ENCODE measurements at places on chromosomes 3 and 15. TPM values are rescaled to one million over a fixed set of nuclear protein-coding genes. Genes with fewer than 3 reads are reported as not detected.

DNA sequence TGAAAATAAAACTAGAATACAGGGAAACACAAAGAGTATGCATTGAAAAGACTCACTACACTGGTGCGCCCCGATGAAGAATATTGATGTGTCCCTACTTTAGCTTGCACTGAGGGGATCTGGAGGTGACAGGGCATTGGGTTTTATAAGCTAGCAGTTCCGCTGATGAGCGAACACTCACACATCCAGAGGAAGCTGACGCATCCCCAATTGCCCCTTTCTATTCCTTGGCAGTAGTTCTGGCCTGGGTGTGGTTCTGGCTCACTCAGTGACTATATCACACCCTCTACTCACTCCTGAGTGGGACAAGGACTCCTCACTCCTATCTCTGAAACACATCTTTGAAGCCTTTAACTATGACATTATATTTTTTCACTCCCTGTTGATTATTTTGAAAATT, 71.0 kb downstream of the B3GNT5 start:
- no peak for DNase-seq

DNA sequence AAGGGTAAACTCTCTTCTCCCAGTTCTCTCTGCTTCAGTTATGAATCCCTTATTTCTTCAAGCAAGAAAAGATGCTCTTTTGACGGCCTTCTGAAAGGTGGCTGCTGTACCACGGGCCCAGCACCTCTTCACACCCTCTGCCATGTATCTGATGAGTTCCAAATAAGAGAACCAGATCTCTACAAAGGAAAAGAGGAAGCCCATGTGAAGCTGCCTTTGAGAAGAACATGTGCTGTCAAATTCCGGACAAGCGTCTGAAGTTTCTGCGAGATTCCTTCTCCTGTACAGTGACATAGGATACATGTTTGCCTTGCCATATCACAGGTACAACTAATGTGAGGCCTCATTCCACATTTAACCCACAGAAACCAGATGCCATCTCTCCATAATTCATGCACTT, 59.2 kb downstream of the SH3BP5 start:
- no peak for DNase-seq

- DNase-seq: no peak
Observed at GRCh38 chr3:157738441-157738840, 235.2 kb upstream of the VEPH1 start.

DNA sequence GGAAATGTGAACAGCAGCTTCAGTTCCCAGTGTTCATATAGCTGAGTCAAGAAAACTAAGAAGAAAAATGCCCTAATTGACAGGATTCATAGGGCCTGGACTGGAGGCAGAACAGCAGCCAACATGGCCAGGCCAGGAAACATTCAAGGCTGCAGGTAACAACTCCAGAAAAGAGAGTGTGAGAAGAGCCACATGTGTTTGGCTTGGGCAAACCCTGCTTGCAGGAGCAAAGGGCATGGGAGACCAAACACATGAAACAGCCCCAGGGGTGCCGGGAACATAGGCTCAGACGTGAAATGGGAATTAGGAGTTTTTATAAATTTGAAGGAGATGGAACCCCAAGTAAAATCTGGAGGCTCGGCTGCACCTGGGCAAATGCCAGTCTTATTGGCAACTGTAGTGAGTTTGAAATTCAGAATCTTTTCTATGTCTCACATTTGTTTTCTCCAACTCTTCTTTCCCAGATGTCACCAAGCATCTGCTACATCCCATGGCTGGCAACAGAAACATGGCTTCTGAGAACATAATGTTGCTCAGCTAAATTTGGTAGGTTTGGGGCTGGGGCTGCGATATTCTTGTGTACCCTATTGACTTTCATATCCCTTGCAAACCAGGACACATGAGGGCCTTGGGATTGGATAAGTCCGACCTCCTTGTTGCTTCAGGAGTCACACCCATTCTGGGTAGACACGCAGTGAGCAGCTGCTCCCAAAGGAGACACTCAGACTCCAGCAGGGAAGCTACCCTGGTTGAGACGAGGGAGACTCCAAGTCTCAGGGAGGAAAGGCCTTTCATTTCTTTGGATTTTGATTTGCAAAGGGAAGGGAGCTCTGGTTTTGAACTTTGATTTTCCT, 98.9 kb upstream of the CLSTN2 start:
- DNase-seq: no peak

- DNase-seq: peak; percentile 32
Observed at GRCh38 chr3:128579927-128580326, 70.7 kb downstream of the RPN1 start.

DNA sequence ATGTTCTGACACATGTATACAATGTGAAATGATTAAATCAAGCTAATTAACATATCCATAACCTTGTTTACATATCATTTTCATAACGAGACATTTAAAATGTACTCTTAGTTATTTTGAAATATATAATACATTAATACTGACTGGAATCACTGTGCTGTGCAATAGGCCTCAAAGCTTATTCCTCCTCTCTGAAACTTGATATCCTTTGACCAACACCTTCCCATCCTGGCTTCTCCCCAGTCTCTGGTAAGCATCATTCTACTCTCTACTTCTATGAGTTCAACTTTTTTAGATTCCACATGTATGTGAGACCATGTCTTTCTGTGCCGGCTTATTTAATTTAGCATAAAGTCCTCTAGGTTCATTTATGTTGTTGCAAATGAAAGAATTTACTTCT, 47.1 kb upstream of the IL20RB start:
- DNase-seq: no peak

DNA sequence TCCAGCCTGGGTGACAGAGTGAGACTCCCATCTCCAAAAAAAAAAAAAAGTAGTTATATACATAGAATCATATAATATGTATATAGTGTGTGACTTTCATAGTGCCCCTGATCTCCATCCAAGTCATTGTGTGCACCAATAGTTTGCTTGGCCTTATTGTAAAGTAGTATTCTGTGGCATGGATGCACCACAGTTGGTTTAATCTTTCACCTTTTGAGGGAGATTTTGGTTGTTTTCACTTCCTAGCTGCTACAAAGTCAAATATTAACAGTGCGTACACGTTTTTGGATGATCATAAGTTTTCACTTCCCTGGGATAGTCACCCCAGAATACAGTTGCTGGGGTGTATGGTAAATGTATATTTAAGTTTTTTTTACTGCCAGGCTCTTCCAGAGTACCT, 162.8 kb downstream of the PTPRG start:
- no peak for DNase-seq

GRCh38 chr3:113186566-113186965, 24.8 kb upstream of the BOC start:
- DNase-seq: no peak

- DNase-seq: peak; percentile 12
Observed at GRCh38 chr15:60297047-60297446, 100.7 kb downstream of the ANXA2 start.

DNA sequence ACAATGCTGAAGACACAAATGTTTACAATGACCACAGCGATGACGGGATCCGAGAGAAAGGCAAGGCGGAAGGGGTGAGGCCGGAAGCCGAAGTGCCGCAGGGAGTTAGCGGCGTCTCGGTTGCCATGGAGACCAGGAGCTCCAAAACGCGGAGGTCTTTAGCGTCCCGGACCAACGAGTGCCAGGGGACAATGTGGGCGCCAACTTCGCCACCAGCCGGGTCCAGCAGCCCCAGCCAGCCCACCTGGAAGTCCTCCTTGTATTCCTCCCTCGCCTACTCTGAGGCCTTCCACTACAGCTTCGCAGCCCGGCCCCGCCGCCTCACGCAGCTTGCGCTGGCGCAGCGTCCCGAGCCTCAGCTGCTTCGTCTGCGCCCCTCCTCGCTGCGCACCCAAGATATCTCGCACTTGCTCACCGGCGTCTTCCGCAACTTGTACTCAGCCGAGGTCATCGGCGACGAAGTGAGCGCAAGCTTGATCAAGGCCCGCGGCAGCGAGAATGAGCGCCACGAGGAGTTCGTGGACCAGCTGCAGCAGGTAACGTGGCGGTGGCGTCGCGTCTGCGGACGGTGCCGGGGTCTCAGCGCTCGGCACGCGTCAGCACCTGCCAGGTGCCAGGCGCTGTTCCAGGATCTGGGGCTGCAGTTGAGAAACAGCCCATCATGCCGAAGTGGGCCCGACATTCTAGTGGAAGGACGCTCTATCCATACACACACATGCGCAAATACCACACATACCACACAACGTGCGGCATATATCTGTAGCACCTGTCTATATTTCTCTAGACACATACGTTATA, at the start of gene DLEC1:
Gene DLEC1, plus strand, starts transcription at position 108 of the 798 bp plus-strand sequence. Its CDS starts 18 bp downstream, at position 126.
- peak; percentile 91 for DNase-seq

- no peak for DNase-seq
Observed at GRCh38 chr15:70854666-70854976, 664 bp upstream of the LARP6 start.

DNA sequence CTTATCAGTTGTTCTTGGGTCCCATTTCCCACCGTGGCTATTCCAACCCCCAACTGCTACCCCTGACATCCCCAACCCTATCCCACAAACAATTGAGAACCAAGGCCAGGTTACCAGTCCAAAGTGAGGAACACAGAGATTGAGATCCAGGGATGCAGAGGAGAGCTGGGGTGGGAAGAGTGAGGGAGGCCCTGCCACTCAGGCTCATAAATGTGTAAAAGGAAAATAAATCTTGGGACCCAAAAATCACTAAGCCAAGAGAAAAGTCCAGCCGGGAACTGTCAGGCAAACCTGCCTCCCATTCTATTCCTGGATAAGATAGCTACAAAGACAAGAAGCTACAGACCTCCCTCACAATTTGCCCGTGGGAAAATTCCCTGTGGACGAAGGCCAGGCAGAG, 101.1 kb upstream of the DLG1 start:
- DNase-seq: no peak

DNA sequence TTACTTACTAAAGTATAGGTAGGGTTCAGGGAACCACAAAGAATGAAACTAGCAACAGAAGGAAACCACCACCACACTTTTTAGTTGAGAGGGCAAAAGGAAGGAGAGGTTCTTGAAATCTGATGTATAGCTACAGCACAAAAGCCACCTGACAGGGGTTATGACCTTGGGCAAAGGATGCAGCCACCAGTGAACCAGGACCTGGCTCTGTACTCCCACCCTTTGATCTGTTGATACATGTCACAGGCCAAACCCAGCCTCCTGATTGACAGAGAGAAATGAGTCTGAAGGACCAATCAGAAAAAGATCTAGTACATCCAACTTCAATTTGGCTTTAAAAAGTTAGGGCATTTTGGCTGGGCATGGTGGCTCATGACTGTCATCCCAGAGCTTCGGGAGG, 20.0 kb upstream of the BLM start:
- peak; percentile 23 for DNase-seq

The ALG3 gene
- total RNA-seq: 39.9 TPM

The GOLGA8N gene
- total RNA-seq: 2.4 TPM

- no peak for DNase-seq
Observed at GRCh38 chr15:52762621-52763020, 27.5 kb downstream of the ONECUT1 start.

The PRR23E gene
- total RNA-seq: not detected

- DNase-seq: no peak
Observed at GRCh38 chr15:73637527-73637926, 4.3 kb upstream of the NPTN start.

- DNase-seq: no peak
Observed at GRCh38 chr3:154931484-154931883, 148.6 kb upstream of the MME start.

DNA sequence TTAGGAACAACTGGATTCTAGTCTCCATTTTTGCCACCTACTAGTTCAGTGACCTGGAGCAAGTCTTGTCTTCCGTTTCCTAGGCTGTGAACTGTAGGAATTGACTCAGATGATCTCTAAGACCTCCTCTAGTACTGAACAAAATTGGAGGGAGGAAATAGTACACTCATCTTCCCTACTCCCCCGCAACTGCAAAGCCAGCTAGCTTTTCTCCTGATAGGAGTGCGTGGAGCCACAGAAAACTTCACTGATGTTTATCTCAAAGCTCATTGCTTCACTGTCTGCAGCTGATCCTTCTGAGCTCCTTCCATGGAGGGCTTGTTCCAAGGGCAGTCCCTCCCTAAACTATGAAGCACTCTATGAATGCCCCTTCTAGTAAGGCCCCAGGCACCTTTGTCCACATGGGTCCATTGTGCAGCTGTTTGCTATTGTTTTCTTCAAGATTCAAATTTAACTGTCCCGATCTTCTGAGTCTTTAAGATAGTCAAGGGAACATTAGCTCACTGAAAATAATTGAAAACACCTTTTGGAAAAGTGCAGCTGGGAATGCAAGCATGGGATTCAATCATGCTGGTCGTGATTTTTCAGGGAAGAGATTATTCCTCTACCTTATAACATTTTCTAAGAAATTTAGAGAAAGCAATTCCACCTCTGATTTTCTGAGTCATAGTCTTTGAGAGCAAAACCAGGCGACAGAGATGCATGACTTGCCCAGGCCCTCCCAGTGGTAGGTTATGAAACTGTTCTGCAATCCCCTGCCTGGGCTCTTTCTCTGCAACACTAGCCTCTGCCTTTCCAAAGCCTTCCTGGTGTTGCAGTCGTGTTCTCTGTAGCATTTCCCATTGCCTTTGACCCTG, 24.3 kb downstream of the FILIP1L start:
- peak; percentile 50 for DNase-seq

The SLC6A20 gene
- total RNA-seq: not detected

The GOLGA8S gene
- 0.11 TPM for total RNA-seq

The SLC28A1 gene
- total RNA-seq: not detected

The RHOV gene
- total RNA-seq: 0.25 TPM

The APPL1 gene
- total RNA-seq: 39.4 TPM

The OXSR1 gene
- 56.0 TPM for total RNA-seq

DNA sequence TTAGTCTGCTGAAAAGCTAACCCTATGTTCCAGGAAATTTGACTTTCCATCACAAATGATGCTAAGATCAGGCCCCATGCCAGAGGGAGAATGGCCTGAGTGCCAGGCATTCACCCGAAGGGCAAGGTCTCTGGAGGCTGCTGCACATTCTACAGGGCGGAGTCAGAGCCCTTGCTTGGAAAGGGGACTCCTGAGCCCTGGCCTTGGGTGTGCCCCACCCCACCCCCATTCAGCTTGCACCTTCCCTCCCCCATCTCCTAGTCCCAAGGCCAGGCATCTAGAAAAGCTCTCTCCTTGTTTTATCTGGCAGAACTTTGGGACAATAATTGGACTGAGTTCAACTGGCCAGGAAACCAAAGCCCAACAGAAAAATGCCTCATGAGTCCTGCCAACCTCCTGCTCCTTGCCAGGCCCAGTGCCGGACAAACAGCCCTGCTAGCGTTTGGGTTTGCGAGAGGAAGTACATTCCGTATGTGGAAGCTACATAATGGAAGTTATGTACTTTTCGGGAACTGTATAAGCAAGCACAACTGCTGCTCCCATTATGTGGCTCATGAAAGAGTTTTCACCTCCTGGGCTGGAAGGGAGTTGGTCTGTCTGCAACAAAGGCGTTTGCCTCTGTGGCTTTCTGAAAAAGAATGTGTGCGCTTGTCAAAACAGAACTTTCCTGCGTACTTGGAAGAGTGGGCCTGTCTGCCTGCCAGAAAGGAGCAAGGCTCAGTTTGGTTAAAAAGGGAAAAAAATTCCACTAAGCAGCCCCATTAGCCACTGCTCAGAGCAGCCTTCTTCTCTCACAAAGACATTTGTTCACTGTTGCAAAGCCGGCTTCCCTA, 321.5 kb upstream of the CTNNB1 start:
- no peak for DNase-seq
